GF-D8 (cell line): ENCODE measurements at places on chromosomes 2 and 18.

- no peak for DNase-seq
Observed at GRCh38 chr2:134866498-134867099, 28.2 kb downstream of the ACMSD start.

- DNase-seq: no peak
Observed at GRCh38 chr2:240208096-240208495, 67.6 kb upstream of the OTOS start.

GRCh38 chr2:160061944-160062291 lies 497 bp downstream of the PLA2R1 start:
- no peak for DNase-seq

DNA sequence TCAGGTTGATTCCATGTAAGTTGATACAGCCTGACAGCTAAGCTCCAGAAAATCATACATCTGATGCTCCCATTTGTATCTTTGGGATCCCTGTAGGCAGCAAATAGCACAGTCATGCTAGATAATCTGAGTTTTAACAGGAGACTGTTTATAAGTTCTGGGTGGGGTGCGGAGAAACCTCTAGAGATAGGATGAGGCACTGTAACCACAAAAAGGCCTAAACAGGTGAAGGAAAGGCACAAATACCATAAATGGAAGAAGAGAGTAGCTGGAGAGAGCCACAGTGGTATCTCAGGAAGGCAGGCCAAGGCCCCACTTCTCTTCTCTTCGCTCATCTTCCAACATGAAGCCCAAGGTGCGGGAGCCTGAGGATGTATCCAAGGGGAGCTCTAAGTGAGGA lies 18.1 kb upstream of the B4GALT6 start:
- DNase-seq: no peak

- DNase-seq: no peak
Observed at GRCh38 chr2:15152382-15152781, 408.8 kb downstream of the NBAS start.

DNA sequence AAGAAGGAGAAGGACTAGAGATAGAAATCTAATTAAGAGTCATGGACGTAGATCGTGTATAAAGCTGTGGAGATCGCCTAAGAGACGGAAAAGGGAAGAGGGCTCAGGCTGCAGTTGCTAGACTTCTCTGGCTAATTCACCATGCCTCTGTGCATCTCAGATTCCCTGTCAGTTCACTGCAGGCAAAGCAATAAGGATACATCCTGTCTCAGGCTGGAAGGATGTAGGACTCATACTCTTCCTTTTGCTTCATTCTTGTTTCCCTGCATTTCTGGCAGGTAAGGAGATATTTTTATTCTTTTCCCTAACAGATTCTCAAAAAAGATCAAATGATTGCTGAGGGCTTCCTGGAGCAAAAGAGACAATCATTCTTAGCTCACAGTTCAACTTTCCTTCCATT lies 112.5 kb downstream of the AP1S3 start:
- DNase-seq: no peak

- DNase-seq: no peak
Observed at GRCh38 chr2:202479610-202480009, 103.5 kb downstream of the BMPR2 start.

- DNase-seq: no peak
Observed at GRCh38 chr2:222108957-222109585, 189.7 kb downstream of the PAX3 start.

DNA sequence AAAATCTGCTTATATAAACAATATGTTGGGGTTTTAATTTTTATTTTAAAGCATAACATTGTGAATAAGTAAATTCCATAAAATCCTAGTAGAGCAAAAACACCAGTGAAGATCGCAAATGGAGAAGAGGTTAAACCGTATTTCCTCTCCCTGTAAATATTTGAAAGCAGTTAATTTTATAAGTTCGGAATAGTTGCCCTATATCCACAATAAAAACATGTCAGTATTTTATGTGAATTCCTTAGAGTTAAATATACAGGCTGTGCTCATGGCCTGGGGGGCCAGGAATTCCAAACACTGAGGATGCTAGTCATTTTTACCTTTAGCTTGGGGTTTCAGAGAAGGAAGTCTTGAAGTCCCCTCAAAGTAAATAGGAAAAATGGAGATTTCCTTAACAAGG lies 135.0 kb downstream of the FIGN start:
- DNase-seq: no peak

GRCh38 chr2:22683914-22684313 lies 701.1 kb upstream of the KLHL29 start:
- no peak for DNase-seq

DNA sequence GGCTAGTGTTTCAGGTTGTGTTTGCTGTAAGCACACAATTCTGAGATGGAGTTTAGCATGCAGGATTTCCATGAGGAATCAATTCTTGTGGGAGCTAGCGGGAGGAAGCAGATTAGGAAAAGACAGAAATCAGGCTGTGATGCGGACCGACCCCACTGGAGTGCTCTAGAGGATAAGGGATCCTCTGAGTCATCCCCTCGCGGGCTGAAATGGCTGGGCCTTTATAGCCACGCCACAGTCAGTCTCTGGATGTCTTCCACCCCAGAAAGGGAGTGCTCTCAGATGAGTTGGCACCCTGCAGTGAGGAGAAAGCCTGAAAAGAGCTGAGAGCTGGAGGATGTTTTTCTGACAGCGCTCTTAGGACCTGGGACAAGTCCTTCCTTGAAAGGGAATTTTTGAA lies 102.4 kb downstream of the GALNT3 start:
- no peak for DNase-seq
